Thyroid gland (tissue), 4 donors: ENCODE measurements at places on chromosomes 1 and 21.

- H3K4me1 ChIP-seq: no peaks in the 10 kb centered on the region
- no peak overlapping the region for H3K4me3 ChIP-seq
- H3K27ac ChIP-seq: no peak overlapping the region
- DNase-seq: no peak
- no peaks in the 10 kb centered on the region for H3K27me3 ChIP-seq
- H3K36me3 ChIP-seq: no peaks in the 10 kb centered on the region
These were observed 40.6 kb downstream of the STUM start for GRCh38 chr1:226589008-226589733.

DNA sequence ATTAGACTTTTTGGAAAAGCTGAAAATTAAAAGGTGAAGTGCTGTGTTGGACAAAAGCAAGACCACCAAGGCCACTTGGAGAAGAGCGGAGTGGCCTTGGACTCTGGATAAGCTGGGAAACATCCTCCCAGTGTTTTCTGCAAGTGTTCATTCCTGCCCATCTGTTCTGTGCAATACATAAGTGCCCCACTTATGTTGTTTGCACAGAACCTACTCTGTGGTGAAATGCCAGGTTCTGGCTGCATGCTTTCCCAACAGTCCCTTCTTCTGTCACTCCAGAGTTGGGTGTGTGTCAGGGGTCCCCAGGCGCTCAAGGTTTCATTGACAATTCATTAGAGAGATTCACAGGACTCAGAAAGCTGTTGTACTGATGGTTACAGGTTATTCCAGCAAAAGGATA, 30.3 kb downstream of the NHLH2 start:
- no peaks in the 10 kb centered on the region for H3K4me1 ChIP-seq
- H3K27me3 ChIP-seq: no peaks in the 10 kb centered on the region
- no peak overlapping the region for H3K4me3 ChIP-seq
- no peaks in the 10 kb centered on the region for H3K36me3 ChIP-seq

- H3K27me3 ChIP-seq: no peaks in the 10 kb centered on the region
- H3K27ac ChIP-seq: no peak overlapping the region
- H3K4me1 ChIP-seq: peaks cover 3% of the 10 kb centered on the region
- peak; percentile 77 for DNase-seq
- no peaks in the 10 kb centered on the region for H3K36me3 ChIP-seq
- no peak overlapping the region for H3K4me3 ChIP-seq
These were observed 7.5 kb upstream of the PTPN7 start for GRCh38 chr1:202167708-202168415.

DNA sequence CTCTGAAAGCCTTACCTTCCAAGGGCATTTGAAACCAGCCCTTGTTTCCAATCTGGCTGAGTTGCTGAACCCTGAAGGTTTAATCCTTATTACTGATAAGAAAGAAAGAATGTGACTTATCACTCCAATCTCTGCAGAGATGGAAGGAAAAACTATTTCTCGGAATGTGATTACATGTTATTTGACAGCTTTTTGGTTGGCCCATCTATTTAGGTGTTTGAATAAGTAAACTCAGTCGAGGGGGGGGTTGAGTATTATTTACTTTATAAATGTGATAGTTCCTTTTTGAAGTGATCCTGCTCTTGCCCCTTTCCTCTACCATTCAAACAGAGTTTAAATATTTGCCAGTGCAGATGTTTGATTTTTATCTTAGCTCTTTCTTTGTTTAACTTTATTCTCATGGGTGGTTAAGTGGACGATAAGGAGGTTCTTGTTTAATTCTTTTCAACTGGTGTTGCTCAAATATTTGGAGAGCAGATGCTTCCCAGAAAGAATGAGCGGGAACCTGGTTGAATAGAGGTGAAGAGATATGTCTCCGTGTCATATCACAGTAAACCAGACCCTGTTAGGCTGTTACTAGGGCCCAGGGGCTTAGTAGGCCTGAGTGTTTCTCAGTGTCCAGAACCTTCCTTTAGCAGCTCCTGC, 126.1 kb downstream of the CACHD1 start:
- H3K4me1 ChIP-seq: peaks cover 14% of the 10 kb centered on the region
- no peaks in the 10 kb centered on the region for H3K27me3 ChIP-seq
- no peaks in the 10 kb centered on the region for H3K36me3 ChIP-seq
- H3K4me3 ChIP-seq: no peak overlapping the region

- H3K36me3 ChIP-seq: no peaks in the 10 kb centered on the region
- DNase-seq: no peak
- no peaks in the 10 kb centered on the region for H3K27me3 ChIP-seq
- H3K4me1 ChIP-seq: no peaks in the 10 kb centered on the region
- no peak overlapping the region for H3K27ac ChIP-seq
These were observed 24.1 kb downstream of the RGS5 start for GRCh38 chr1:163178628-163179027.

DNA sequence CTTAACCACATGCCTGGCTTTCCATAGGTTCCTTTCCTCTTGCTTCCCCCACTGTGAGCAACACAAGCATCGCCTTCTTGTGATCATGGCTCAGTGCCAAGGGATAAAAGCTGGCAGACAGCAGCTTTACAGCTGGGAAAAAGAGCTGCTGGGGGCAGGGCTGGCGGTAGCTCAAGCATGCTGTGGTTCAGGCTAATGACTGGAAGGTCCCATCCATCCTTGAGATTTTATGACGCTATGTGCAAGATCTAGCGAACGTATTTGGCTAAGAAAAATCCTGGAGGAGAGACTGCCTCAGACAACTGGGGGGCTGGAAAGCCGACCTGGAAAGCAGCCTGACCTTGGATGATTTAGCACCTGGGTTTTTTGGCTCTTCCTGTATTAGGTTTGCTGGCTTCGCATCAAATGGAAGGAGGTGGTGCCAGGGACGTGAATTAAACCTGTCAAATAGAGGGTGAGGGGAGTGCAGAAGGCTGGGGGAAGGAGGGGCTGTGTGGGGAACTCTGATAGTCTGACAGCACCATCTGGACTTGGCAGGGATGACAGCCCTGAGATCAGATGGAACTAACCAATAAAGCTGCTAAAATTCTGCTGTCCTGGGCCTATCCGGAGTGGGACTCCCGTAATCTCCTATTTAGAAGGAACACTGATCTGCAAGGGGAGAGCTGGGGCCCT, 34.8 kb downstream of the ZMYND12 start:
- peak; percentile 50 for DNase-seq
- H3K36me3 ChIP-seq: no peaks in the 10 kb centered on the region
- H3K27me3 ChIP-seq: no peaks in the 10 kb centered on the region
- peaks cover 5% of the 10 kb centered on the region for H3K4me1 ChIP-seq

- no peaks in the 10 kb centered on the region for H3K4me1 ChIP-seq
- no peaks in the 10 kb centered on the region for H3K27me3 ChIP-seq
- H3K27ac ChIP-seq: no peak overlapping the region
- no peaks in the 10 kb centered on the region for H3K36me3 ChIP-seq
- DNase-seq: no peak
These were observed 132.0 kb upstream of the C1orf21 start for GRCh38 chr1:184254849-184255248.

DNA sequence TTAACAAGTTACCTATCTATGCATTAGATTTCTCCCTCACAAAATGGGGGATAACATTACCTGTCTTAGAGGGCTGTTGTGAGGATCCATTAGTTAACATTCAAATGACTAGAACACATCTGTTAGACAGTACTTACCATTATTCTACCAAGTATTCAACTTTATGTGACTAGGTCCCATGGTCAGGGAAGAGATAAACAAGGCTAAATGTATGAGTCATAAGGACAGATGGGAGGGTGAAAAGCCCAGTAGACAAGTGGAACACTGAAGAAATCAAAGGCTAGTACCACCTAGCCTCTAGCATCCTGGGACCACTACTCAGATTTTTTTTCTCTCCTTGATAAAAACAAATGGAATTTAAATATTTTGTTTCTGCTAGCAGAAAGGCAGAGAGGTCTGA, 9.0 kb upstream of the VHLL start:
- no peak for DNase-seq
- no peak overlapping the region for H3K27ac ChIP-seq
- no peaks in the 10 kb centered on the region for H3K4me1 ChIP-seq
- peaks cover 42% of the 10 kb centered on the region for H3K36me3 ChIP-seq

DNA sequence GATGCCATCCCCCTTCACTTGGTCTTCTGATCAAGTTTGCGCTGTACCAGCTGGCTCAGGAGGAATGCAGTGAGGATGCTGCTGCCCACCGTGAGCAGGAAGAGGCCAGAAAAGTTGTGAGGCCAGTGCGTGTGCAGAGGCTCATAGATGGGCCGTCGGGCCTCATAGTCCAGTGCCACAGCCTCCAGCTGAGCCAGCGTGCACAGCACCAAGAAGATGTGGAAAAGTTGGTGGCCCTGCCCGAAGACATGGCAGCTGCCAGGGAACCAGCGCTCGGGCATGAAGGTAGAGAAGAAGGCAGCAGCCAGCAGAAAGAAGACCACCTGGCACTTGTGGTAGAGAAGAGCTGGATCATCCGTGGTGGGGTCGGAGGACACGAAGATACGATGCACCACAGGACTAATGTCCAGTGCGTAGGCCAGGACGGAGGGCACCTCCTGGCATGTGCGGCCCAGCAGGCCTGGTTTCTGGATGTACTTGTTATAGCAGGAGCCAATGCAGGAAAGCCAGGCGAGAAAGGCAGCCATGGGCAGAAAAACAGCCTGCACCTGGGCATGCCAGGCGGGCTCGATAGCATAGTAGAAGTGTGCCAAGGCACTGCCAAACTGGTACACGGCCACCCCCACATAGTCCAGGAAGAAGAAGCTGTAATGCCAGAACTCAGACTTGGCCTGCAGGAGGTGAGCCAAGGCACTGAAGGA, 3.7 kb upstream of the AUNIP start:
- DNase-seq: no peak
- peaks cover 15% of the 10 kb centered on the region for H3K4me1 ChIP-seq
- peaks cover 4% of the 10 kb centered on the region for H3K36me3 ChIP-seq
- no peaks in the 10 kb centered on the region for H3K27me3 ChIP-seq
- no peak overlapping the region for H3K4me3 ChIP-seq

DNA sequence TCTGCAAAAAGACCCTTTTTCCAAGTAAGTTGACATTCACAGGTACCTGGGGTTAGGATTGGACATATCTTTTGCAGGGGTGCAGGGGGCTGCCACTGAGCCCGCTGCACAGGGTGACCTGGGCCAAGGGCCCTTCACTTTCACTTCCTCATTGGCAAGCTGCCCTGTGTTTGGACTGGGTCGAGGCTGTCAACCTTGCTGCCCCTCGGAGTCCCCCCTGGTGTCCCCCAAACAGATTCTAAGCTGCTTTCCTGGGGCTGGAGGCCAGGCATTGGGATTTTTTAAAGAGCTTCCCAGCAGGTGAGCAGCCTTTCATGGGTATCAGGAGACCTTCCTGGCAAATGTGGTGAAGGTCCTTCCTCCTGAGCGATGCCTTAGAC, 7.9 kb upstream of the UMODL1 start:
- peak; percentile 67 for DNase-seq
- H3K4me3 ChIP-seq: no peak overlapping the region
- H3K36me3 ChIP-seq: no peaks in the 10 kb centered on the region
- no peak overlapping the region for H3K27ac ChIP-seq

DNA sequence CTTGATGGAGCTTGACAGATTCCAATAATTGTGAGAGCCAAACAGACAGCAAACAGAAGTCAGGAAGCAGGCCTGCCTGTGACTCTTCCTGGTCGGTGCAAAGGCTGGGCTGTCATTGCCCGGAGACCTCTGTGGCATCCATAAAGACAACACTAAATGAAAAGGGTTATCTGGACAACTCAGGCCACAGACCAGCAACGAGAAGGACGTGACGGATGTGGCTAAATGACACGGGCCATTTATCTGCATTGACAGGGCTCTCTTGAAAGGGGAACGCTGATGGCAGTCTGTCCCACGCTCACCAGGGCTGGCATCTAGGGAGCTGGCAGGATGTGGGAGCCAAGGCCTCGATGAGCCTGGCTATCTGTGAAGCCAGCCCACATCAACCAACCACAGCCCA, 35.0 kb downstream of the HMGB4 start:
- no peak overlapping the region for H3K4me3 ChIP-seq
- no peaks in the 10 kb centered on the region for H3K4me1 ChIP-seq
- no peak overlapping the region for H3K27ac ChIP-seq
- DNase-seq: peak; percentile 6
- no peaks in the 10 kb centered on the region for H3K36me3 ChIP-seq

- H3K27me3 ChIP-seq: no peaks in the 10 kb centered on the region
- H3K4me3 ChIP-seq: no peak overlapping the region
- H3K36me3 ChIP-seq: no peaks in the 10 kb centered on the region
- no peak for DNase-seq
- no peak overlapping the region for H3K27ac ChIP-seq
These were observed 32.4 kb downstream of the KCNN3 start for GRCh38 chr1:154837672-154838171.

DNA sequence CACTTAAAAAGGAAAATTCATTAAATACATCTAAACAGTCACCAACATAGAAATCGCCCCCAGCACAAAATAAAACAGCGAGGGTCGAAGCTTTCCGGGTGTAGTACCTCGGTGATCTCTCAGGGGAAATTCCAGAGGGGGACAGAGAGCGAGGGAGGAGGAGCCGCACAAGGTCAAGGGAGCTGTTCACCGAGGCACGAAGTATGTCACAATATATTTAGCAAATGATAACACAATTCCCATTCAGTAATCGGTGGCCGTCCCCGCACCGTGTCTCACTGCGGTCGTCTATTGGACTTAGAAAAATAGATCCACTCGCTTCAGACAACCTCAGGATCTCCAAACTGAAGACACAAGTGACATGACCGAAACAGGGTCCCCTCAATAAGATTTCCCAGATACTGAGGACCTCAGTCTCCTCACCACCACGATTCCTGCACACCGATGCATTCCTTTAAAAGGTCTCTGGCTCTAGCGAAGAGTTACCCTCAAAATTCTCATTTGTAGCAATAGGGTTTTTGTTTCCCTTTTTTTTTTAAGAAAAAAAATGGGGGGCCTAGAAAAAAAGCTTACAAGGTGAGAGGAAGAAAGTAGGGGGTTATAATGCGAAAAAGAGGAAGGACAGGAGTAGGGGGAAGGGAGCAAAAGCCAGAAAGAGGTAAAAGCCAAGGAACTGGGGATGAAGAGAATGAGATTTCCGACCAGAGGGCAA, 1.1 kb downstream of the LPGAT1 start:
- H3K4me3 ChIP-seq: peak overlapping the region; percentile 93
- no peaks in the 10 kb centered on the region for H3K36me3 ChIP-seq
- H3K27ac ChIP-seq: peak overlapping the region; percentile 90
- H3K27me3 ChIP-seq: no peaks in the 10 kb centered on the region

DNA sequence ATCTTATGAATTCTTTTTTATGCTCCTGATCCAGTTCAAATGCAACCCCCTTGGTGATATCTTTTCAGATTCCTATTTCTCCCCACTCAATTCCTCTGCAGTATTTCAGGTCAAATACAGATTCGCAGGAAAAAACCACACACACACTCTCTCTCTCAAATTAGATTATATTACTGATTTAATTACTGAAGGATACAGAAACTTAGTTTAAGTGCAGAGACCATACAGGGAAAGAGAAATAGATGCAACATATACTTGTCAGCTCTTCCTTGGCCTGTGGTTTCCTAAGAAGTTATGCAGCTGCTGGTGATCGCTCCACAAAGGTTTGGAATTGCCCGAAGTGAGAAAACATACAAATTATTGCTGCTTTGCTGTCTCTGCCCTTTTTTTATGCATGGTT, 400.9 kb downstream of the AGBL4 start:
- no peak overlapping the region for H3K27ac ChIP-seq
- no peak overlapping the region for H3K4me3 ChIP-seq

DNA sequence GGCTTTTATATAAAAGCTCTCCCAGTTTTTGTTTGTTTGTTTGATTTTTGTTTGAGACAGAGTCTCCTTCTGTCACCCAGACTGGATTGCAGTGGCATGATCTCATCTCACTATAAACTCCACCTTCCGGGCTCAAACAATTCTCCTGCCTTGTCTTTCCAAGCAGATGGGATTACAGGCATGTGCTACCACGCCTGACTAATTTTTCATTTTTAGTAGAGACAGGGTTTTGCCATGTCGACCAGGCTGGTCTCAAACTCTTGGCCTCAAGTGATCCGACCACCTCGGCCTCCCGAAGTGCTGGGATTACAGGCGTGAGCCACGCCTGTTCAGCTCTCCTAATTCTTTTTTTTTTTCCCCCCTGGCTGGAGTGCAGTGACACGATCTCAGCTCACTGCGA, 4.4 kb downstream of the PCAT6 start:
- no peak for DNase-seq
- no peaks in the 10 kb centered on the region for H3K36me3 ChIP-seq
- no peaks in the 10 kb centered on the region for H3K27me3 ChIP-seq
